CD8-positive, alpha-beta T cell (primary cell): ENCODE measurements at places on chromosomes 5 and 9.

- DNase-seq, result no peak
Observed at GRCh38 chr9:10062629-10063395, 550.0 kb downstream of the PTPRD start.

DNA sequence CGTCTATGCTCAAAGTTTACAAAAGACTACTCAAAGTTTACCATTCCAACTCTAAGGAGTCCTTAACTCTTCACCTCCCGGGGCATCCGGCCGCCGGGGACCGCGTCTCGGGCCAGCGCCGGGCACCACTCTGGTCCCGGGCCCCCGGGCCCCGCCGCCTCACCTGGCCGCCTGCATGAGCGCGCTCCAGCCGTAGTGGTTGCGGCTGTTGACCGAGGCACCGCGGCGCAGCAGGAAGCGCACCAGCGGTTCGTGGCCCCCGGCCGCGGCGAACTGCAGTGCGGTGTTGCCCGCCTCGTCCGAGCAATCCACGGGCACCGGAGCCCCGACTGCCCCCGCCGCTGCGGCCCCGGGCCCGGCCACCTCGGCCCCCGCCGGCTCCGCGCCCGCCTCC, 388 bp downstream of the ANKS6 start:
- DNase-seq, result no peak

DNA sequence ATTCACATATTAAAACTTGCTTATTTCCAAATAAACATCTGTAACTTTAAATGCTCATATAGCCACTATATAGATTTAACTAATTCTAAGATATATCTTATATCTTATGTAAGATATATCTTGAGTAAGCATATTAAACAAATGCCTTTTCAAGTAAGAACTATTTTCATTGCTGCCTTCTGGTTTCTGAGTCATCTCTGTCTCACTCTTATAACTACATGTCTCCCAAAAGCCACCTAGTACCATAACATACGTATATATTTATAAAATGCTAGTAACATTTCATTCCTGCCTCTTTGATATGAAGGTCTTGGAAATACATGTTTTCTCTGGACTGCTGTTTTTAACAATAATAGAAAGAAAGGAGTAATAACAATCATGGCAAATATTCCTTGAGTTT, 429.5 kb downstream of the DTWD2 start:
- DNase-seq, result no peak

GRCh38 chr5:53924392-53924791, 364.0 kb downstream of the NDUFS4 start:
- DNase-seq, result no peak

DNA sequence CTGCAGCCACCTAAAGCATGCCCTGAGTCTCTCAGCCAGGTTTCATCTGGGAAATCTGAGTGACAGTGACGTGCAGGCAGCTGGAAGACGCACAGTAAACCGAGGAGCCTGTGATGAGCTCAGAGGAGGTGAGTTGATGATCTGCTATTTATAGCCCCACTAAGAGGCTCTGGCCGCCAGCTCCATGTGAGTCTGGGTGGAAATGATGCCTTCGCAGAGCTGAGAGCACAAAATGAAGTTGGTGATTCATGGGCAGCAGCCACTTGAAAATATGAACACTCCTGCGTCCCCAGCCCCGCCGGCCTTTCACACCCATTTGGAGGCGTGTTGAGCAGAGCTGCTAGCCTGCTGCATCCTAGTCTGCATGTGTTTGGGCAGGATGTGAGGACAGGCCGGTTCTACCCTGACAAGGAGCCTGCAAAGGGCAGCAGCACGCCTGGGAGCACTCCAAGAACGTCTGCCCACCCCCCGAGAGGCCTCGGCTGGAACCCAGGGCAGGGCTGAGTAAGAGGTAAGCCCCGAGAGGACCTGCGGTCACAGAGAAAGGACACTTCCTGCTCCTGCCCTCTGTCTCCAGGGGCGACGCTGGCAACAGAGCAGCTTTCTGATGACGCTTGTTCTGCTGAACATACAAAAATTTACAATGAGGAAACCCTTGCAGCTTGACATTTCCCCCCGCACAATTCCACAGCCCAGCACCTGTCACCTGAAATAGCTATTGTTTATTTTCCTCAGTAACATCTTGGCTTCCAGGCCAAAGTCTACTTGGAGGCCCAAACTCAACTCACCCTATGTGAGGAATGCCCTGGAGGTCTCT, 25.1 kb upstream of the CDKN2AIPNL start:
- DNase-seq, result peak; percentile 52
